ENCODE measurements at places on chromosomes 6 and 20.

DNA sequence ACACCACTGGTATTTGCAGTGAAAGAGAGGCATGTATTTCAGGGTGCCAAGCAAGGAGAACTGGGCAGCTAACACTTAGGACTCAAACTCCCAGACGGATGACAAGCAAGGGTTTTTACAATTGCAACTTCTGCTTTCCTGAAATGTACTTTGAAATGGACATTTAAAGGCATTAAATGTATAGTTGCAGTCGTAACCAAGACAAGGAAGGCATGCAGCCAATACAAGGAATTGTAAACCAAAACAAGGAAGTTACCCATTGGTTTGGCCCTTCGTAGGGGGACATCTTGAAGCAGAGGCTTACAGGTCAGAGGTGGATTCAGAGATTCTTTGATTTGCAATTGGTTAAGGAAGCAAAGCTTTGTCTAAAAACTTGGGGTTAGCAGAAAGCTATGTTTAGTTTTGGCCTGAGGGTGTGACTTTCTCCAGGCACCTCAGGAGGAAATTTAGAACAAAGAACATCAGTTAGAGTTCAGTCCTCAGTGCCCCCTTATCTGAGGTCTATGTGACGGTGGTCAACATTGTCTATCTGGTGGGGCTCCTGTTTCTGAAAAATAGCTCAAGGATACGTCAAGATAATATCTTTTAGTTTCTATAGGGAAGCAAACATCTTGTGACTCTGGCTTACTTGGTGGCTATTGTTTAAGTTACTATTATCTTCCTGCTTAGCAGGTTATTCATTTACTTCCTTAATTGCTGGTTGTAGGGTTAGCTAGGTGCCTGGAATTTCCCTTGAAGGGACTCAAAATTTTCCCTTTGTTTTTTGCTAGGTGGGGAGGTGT, 266.0 kb downstream of the CD83 start:
- DNase-seq: no peak

- peak; percentile 57 for DNase-seq
Observed at GRCh38 chr20:36173451-36173933, 19.0 kb downstream of the EPB41L1 start.

DNA sequence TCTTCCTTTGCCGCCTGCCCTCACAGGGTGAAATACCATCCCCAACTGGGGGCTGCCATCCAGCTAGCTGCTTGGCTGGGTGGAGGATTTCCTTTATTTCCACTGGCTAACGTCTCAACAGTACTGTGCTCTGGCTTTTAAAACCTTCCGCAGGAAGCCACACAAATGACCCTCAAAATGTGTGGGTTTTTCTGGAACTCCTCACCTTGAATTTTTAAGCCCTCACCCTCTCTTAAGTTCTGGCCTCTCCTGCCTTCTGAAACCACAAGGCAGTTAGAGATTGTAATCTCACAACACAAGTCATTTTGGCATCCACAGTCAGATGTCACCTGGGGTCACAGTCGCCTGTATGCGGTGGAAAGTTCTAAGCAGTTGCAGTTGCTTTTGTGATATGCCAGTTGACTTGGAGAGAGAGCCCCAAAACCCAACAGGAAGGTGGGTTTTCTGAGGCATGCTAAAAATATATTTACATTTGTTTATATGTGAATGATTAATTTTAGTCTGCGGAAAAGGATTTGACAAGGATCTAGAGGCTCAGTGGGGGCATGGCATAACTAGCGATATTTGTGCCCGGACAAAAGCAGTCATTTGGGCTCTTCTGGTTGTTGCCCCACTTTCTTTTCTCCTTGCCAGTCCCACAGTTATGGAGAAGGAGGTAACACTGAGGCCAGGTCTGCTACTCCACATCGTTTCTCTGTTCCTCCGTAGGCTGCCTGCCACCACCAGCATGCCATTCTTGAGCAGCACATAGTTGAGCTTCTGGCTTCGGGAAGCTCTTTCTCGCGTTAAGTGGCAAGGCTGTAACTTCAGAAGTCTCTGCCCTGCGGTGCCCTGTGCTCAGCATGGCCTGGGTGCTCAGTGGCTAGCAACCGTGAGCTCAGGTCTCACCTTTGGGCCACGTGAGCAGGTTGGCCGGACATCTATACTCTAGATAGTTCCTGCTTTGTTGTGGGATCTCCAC, 335.3 kb downstream of the CD83 start:
- DNase-seq: no peak

DNA sequence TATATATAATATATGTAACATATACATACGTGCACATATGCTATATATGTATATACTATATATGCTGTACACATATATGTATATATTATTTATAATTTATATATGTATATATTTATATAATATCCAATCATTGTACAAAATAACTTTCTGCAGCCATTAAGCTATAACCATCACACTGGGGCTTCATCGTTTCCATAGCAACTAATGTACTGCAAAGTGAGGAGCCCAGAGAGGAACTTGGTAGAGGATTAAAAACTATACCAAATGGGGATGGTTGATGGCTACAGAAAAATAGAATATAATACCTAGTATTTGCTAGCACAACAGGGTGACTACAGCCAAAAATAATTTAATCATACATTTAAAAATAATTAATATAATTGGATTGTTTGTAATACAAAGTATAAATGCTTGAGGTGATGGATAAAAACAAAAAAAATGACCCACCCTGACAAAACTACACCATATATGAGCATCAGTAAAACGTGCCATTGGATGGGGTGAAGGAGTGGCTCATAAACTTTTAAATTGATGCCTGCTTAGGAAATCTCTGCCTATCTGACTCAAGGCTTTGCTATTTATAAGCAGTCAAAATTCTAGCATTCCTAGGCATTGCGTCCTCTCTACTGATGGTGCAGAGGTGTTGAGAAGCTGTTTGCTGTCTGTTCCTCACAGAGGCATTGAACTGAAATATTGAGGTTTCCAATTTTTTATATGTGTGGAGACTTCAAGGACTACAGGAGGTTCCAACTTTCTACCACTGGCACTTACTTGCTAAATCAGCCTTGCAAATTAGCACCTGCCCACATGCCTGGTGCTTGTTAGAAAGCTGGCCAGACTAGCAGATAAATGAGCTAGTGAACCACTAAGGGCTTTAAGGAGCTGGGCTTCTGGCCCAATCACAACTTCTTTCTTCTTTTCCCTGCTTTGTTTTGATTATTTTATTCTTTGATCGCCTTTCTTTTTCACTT, 190.1 kb downstream of the SCP2D1 start:
- no peak for DNase-seq

Data from NCI-H2171 (cell line).